ENCODE measurements at places on chromosomes 1 and 21. TPM values are rescaled to one million over a fixed set of nuclear protein-coding genes. Genes with fewer than 3 reads are reported as not detected.
A peak's percentile ranks its signal among the peaks of the same experiment; 100 is the strongest.

DNA sequence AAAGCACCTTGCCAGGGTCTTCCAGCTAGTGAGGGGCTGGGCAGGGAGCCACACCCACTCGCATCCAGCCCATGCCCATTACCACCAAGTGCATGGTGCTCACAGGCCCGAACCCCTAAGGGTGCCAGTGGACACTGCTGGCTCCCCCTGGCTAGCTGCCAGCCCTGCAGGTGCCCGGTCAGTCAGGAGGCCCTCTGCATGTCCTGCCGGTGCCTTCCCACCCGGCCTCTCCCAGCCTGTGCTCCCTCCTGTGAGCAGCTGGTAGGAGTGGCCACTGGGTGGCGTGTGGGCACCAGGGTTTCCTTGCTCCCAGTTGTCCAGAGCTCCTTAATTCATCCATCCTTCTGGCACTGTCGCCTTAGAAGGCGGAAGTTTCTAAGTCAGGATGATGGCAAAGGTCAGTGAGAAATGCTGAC, 33.4 kb downstream of the QSOX1 start:
- DNase-seq: no peak

GRCh38 chr1:150968491-150968890, 6.1 kb downstream of the CERS2 start:
- DNase-seq: no peak

DNA sequence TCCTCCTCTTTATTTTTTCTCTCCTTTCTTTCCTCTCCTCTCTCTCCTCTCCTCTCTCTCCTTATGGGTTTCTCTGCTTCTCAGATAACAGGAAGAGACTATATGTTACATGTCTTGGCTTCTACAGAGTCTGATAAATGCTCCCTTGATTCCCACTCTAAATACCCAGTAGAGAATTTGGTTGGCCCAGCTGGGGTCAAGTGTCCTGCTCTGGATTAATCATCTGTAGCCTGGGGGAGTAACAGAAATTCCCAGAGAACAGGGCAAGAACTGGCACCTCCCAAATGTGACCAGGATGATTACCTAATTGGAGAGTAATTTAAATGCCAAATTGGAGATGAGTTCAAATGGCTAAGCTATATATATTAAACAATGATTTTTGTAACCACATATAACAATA, 146.1 kb upstream of the LMO4 start:
- no peak for DNase-seq

DNA sequence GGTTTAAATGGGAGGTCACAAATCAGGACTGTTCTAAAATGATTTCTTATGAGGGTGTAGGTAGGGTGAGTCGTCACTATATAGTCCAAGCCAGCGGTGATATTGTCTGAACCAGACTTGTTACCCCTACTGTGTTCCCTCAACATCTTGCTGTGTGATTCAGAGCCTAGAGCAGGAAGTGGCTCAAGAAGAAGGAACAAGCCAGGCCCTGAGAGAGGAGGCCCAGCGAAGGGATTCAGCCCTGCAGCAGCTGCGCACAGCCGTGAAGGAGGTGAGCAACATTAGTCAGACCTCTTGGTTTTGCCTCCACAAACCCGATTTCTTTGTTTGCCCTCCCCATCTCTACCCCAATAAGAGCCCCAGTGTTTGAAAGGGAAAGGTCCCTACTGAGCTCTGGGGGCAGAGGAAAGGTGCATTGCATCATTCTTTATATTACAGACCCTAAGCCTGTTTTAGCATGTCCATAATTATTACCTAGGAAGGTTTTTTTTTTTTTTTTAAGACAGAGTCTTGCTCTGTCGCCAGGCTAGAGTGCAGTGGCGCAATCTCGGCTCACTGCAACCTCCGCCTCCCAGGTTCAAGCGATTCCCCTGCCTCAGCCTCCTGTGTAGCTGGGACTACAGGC, 5.0 kb upstream of the SH3BGRL3 start:
- DNase-seq: peak; percentile 57

- no peak for DNase-seq
Measured at GRCh38 chr21:41830764-41831452, 48.2 kb downstream of the PRDM15 start.

GRCh38 chr1:92820024-92820423, 11.8 kb upstream of the RPL5 start:
- no peak for DNase-seq

LINGO4 gene
- total RNA-seq: not detected

DNA sequence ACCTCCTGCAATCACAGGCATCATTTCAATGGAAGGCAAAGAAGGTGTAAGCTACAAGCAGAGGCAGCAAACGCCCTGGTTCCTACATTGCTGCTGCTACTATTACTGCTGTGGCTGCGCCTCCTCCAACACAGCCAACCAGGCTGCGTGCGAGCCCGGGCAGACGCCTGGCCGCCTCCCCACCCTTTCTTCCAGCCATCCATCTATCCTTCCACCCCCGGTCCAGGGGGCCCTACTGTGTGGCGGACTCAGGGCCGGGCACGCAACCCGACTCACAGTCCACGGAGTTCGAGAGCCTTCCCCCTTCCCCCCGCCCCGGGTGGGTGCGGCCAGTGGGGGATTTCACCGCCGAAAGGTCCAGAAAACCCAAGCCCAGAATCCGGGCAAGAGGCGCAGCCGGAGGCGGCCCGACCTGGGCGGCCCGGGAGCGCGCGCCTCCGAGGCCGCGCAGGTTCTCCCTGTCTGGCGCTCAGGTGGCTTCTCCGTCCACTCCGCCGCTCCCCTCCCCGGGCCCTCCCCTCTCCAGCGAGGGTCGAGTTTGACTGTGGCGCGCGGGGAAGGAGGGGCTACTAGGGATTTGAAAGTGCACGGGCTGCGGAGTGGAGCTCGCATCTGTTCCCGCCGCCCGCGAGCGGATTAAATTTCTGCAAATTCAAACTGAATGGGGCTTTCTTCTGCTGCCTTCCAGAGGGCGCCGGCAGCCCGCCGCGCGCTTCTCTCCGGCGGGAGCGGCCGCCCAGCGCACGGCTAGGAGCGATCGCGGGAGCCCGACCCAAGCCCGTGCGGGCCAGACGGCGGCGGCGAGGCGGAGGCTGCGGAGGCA, at the start of gene HUNK:
Gene HUNK, plus strand, starts transcription at position 569 of the 823 bp plus-strand sequence. CDS start 655 bp downstream, outside the sequence.
- peak; percentile 58 for DNase-seq

GRCh38 chr1:40563266-40563665, 31.8 kb downstream of the ZNF684 start:
- DNase-seq: no peak

HHIPL2 gene
- total RNA-seq: 0.19 TPM

GRCh38 chr1:165073185-165074007, 283.1 kb downstream of the LMX1A start:
- peak; percentile 56 for DNase-seq

DNA sequence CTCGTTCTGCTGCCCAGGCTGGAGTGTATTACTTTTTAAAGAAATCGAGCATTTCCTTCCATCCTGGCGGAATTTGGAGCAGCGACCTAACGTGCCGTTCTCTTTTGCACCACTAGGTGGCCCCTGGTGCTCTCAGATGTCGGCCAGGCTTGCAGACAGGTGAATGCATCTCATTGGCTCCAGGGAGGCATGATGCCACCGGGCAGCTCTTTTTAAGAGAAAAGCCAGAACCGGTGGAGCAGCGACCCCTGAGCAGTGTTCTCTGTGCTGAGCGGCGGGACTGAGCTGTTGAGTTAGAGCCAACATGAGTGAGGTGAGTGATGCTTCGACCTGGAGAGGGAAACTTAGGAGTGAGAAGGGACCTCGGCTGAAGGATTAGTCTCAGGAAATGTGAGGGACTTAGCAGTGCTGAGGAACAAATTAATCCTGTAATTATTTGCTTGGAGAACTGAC, at the start of gene PCP4:
Gene PCP4, plus strand, starts transcription at position 241 of the 453 bp plus-strand sequence. Its CDS starts 64 bp downstream, at position 305.
- peak; percentile 77 for DNase-seq

DNA sequence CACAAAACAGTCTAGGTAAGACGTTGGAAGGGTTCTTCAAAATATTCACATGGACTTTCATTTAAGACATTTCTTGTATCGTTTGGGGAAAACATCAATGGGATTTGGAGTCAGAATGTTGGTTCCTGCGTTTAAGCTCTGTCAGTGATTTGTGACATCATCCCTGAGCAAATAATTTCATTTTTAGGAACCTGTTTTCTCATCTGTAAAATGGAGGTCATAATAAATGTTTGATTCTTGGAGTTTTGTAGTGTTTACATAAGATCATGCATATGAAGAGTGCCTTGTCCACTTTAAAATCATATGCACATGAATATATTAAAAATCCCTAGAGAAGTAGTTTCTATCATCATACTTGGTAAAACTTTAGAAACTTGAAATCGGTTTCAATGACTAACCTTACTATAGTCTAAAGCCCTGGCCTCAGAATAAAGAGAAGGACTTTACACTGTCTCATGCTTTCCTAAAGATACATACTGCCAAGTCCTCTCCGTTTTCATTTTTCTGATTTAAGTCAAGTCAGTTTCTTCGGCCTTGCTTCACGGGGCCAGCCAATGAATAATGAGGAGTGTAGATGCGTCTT, 178.4 kb downstream of the ADSS2 start:
- no peak for DNase-seq

Measured in activated CD4-positive, alpha-beta T cell treated with anti-CD3 and anti-CD28 coated beads, Interleukin-2, amount 10 ng/mL, durations not matched to agents 24 days and 14 days (primary cell).